Sigmoid colon (tissue), 7 donors: ENCODE measurements at places on chromosomes 1 and 21.

- no peak for DNase-seq
Measured at GRCh38 chr1:200437556-200438203, 27.8 kb upstream of the ZNF281 start.

- no peak for DNase-seq
Measured at GRCh38 chr1:50783286-50783685, 176.8 kb downstream of the FAF1 start.

- DNase-seq = no peak
Measured at GRCh38 chr1:88946861-88947260, 45.6 kb downstream of the KYAT3 start.

DNA sequence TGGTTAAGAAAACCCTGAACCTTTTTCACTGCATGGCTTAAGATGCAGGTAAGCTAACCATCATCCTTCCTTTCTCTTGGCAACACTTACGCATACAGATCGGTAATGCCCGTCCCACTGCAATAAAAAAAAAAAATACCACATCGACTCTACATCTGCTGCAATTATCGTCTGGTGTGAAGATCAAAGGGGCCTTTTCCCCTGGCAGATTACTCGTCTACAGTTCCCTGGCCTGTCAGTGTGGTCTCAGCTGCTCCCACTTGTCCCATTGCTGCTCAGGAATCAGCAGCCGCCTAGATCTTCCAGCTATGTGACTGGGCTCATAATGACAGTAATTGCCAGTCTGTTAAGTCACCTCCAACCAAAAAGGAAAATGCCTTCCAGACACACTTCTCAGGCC is 133.1 kb downstream of the SETD4 start:
- no peak for DNase-seq

GRCh38 chr1:111618961-111619634 is 491 bp upstream of the RAP1A start:
- peak; percentile 66 for DNase-seq

DNA sequence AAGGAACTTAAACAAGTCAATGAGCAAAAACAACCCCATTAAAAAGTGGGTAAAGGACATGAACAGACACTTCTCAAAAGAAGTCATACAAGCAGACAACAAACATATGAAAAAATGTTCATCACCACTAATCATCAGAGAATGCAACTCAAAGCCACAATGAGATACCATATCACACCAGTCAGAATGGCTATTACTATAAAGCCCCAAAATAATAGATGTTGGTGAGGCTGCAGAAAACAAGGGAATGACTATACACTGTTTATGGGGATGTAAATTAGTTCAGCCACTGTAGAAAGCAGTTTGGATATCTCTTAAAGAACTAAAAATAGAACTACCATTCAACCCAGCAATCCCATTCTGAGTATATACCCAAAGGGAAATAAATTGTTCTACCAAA is 51.2 kb downstream of the MRPL39 start:
- no peak for DNase-seq

GRCh38 chr1:42381280-42381673 is 685 bp downstream of the RIMKLA start:
- DNase-seq = no peak
